ENCODE measurements at places on chromosomes 5 and 9.

- DNase-seq = no peak
These were observed 60.2 kb downstream of the UHRF2 start for GRCh38 chr9:6473151-6473550.

- no peak for DNase-seq
These were observed 10.9 kb downstream of the CDH18 start for GRCh38 chr5:19977099-19977498.

DNA sequence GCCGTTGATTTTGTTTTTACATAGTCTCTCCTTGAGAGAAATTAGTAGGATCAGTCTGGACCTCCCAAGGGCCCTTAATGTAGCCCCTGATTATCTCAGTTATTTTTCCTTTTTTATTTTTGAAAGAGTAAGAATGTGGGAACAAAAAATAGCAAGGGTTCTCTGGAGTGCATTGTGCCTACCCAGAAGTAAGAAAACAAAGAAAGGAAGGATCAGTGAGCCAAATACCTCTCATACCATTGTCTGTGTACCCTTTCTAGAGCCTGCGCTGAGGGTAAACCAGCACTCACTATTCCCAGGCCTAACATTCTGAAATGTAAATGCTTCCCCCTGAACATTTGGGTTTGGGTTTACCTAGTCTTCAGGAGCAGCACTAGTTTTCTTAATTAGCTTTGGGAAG lies 213.0 kb upstream of the TARS1 start:
- DNase-seq = no peak

DNA sequence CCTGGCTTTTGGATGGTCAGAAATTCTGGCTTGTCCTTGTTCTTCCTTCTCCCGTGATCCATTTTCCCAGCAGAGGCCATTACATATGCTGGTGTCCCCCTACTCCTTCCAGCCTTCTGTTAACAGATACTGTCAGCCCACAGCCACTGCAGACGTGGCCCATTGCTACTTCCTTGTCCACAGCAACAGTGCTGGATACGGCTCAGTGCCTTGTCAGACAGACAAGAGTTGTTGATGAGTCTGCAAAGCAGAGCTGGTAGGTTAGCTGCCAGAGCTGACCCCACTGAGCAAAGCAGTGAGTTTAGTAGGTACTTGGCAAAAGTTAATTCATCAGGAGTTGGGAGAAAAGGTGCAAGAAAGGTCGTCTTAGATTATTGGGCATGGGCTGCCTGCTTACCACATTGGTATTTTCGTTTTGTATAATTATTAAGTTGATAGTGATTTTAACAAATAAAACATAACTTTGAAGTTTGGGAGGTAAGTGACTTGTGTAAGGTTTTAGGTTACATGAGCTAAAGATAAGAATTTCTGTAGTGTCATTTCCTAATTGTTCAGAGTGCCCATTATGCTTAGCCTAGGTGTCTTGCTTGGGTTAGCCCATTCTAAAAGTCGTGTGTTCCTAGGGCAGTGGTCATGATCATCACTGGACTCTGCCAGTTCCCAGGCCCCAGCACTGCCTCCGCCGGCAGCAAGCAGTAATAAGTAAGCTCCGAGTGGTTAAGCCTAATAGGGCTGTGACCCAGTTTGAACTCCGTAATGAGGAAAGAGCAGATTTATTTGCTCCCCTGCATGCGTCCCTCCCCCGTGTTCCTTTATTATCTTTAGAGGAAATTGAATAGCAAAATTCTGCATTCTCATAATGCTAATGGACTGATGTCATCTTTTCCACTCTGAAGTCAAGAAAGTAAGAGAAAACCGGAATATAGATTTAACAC lies 292.0 kb downstream of the FANCC start:
- no peak for DNase-seq

DNA sequence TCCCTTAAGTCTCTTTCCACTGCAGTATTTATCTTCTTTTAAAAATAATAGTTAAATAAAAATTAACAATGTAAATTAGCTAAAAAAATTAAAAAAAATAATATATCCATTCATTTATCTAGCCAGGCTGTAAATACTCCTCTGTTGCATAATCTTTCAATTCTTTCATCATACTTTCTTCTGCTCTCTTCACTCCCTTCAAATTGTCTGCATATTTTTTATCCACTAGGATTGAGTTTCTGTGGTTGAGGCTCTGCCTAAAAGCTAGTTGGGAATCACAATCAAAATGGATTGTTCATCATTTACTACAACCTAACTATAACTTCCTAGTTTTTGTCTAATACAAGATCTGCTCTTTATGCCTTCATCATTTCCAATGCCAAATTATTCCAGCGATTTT lies 182.2 kb downstream of the PDE4D start:
- no peak for DNase-seq

DNA sequence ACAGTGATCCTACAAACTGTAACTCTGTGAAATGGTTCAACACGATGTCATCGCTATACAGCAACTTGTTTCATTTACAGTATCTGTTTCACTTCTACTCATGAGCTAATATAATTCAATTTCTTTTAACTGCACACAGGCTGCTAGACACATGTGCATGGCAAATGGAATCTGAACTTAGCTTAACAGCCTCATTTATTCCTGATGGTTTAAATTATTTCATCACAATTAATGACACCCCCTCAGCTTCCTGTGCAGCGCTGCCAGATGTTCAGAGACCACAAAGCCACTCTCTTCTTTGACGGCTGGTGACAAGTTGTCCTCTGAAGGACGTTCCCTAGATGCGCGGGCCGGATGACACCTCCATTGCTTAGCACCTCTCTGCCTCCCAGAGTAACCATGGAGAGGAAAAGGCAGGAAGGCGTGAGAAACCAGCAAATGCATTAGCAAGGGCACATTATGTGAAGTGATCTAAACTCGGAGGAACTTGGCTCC lies 191.1 kb downstream of the BNC2 start:
- DNase-seq = no peak

GRCh38 chr5:36743891-36744772 lies 132.4 kb upstream of the NIPBL start:
- no peak for DNase-seq

DNA sequence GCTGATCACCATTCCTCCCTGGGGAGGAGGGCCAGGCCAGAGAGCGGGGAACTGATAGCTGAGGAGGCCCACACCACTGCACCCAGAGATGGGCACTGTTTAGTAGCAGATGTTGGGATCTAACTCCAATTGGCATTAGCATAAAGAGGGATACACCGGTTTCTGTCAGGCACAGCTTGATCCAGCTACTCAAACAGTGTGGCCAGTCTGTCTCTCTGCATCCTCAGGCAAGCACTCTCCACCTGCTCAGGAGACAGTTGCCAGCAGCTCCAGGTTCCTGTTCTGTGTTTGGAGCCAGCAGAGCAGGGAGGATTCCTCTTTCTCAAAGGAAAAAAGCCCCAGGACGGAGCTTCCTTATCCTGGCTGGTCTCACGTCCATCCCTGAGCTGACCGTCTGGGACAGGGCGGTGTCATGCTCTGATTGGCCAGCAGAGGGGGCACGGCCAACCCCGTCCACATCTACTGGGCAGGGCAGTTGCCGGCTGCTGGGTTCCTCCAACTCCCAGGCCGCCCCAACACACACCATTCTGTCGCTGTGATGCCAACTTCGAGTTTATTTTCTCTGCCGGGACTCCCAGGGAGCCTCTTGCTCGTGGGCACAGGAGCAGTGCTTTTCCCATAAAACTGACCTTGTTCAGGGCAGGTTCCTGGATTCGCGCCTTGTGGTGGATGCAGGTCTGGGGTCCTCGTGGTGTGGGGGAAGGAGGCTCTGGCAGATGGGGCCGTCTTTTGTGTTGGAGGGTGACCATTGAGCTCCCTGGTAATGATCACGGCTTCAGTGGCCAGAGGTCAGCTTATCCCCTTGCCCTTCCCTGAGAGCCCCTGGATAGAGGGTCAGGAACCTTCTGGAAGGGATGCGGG lies 47.9 kb downstream of the COL5A1 start:
- DNase-seq = no peak

DNA sequence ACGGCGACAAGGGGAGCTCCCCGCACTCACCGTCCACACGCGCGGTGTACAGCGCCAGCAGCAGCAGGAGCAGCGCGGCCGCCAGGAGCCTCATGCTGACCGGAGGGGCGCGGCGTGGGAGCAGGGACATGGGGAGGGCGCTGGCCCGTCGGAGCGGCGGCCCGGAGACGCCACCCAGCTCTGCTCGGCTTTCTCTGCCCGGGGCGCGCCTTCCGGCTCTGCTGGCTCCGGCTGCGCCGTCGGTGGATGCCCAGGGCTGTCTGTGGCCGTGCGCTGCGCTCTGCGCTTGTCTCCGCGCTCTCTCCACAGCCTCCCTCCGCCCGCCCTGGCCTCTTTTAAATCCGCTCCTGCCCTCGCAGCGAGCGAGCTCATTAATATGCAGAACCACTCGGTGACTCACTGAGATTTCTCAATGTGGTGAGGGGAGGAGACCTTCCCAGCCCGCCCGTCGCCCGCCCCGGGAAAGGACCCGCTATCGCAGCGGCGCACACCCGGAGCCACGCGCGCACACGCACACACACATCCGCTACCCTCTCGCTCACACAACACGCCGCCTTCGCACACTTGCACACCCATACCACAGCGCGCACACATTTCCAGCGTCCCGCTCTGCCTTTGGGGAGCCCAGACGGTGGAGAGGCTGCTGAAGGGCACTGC lies at the start of gene CXCL14:
CXCL14 (minus strand) TSS at position 307 of the 657 bp plus-strand sequence; CDS start at position 94, 213 bp downstream.
- no peak for DNase-seq

- no peak for DNase-seq
These were observed 29.7 kb upstream of the SMIM32 start for GRCh38 chr5:136222580-136223235.

- no peak for DNase-seq
These were observed 50.9 kb downstream of the JAKMIP2 start for GRCh38 chr5:147731431-147732290.

DNA sequence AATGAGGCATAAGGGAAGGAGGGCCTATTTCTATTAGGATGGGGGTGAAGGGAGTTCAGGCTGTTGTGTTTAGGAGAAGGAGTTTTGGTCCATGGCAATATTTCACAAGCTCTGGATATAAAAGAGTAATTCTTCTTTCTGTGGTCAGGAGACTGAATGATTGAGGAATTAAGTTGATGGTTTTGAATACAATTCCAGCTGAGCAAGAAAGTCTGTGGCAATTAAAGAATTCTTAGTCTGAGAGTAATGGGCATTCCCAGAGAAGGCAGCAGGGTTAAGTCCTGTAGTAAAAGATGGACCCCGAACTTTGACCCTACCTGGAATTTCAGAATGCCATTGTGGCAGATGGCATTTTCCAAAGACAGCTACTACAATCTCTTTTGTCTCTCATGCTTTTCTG lies 202.6 kb downstream of the TLE4 start:
- no peak for DNase-seq

GRCh38 chr9:132768932-132769905 lies 99.0 kb downstream of the GTF3C4 start:
- DNase-seq = peak; percentile 18

- no peak for DNase-seq
These were observed 161.1 kb downstream of the GABBR2 start for GRCh38 chr9:98547606-98548005.

DNA sequence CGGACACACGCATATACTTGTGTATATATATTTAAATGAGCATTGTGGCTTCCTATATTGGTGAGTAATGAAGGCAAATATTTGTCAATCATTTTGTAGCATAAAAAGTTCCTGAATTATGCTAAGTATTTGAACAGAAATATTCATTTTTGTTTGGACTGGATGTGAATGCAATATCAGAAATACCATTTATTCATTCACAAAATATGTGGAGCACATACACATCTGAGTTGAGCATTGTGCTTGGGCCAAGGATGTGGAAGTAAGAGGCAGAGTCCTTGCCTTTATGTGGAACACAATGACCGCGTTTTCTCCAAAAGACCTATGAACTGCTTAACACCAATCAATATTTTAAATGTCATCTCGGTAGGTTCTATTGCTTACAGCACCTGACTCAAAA lies 1086.5 kb downstream of the NR2F1-AS1 start:
- no peak for DNase-seq

DNA sequence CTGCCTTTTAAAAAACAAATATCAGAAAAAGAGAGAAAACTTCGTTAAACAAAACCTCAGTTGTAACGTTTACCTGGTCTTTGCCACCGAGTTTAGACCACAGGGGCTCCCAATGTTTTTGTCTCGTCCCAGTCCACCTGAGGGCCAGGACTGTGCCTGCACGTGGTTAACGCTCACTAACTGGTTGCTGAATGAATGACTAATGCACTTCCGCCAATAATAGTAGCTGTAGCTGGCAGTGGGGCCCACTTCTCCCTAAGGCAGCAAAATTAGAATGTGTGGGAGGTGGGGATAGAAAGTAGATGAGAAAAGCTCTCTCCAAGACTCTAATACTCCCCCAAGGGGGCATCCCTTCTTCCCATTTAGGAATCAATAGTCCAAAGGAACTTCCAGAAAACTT lies 29.1 kb upstream of the MED27 start:
- DNase-seq = no peak

- no peak for DNase-seq
These were observed 452.9 kb downstream of the CSNK1G3 start for GRCh38 chr5:123964884-123965283.

GRCh38 chr9:132260846-132261245 lies 93.9 kb downstream of the SETX start:
- DNase-seq = no peak

DNA sequence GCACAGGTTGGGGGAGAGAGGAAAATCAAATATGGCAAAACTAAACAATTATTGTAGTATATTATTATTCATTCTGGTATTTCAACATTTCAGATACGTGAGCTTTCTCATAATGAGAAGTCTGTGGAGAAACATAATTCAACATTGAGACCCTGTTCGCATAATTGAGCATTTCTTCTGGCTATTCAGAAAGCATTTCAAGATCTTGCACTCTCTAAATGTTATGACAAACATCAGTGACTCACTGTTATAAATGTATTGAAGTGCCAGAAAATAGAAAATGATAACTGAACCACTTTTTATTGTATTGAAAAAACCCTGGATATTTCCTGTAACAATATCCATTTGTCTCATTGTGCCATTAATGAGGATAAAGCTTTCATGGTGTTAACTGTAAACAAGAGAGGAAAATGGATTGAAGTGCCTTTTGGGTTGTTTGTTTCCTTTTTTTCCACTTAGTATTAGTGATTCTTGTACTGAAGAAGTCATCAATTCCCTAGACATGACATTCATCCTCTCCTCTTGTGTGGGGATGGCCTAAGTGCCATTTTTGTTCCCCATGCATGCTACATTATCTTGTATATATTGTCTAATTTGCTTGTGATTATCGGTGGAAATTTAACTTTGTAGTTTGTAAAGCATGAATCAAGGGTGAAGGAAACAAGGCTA lies 124.6 kb downstream of the CAMK4 start:
- DNase-seq = no peak

- no peak for DNase-seq
These were observed 381.2 kb upstream of the RORB start for GRCh38 chr9:74115976-74116375.
